Activated T-cell treated with anti-CD3 and anti-CD28 coated beads, Interleukin-2, amount 50 U/mL, for 72 hours (primary cell): ENCODE measurements at places on chromosomes 6 and 20. TPM values are rescaled to one million over a fixed set of nuclear protein-coding genes. Genes with fewer than 3 reads are reported as not detected.

DNA sequence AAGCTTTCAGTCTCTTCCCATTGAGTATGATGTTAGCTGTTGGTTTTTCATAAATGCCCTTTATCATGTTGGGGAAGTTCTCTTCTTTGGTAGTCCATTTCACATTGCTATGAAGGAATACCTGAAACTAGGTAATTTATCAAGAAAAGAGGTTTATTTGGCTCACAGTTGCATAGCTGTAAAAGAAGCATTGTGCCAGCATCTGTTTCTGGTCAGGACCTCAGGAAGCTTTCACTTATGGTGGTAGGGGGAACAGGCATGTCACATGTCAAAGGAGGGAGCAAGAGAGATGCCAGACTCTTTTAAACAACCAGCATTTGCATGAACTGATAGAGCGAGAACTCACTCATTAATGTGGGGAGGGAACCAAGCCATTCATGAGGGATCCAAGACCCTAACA, 48.0 kb upstream of the MAPK13 start:
- no peak overlapping the region for H3K4me3 ChIP-seq
- no peaks in the 10 kb centered on the region for H3K27me3 ChIP-seq
- H3K36me3 ChIP-seq: peaks cover 16% of the 10 kb centered on the region
- peaks cover 6% of the 10 kb centered on the region for H3K4me1 ChIP-seq
- no peak overlapping the region for H3K27ac ChIP-seq

The CLPSL2 gene
- total RNA-seq: not detected

The SMPDL3A gene
- 0.34 TPM for total RNA-seq

DNA sequence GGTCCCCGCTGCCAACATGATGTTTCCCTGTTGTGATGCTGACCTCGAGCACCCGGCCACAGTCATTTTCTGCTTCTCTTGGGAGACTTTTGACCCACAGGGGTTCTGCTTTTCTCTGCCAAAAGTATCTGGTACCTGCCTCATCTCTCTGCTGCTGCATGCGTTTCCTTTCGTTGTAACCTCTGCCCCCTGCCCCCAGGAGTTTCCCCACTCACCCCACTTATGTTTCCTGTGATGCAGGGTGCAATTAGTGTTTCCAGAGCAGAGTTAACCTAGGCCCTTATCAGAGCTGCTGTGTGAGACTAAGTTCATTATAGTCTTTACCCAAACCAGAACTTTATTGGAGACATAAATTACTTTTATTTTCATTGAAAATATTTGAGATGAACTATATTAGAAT, 65.2 kb upstream of the EDN3 start:
- no peaks in the 10 kb centered on the region for H3K27me3 ChIP-seq
- peak overlapping the region; percentile 38 for H3K27ac ChIP-seq
- peaks cover 6% of the 10 kb centered on the region for H3K4me1 ChIP-seq
- DNase-seq: no peak
- peaks cover 2% of the 10 kb centered on the region for H3K36me3 ChIP-seq

- peaks cover 19% of the 10 kb centered on the region for H3K27me3 ChIP-seq
- H3K36me3 ChIP-seq: no peaks in the 10 kb centered on the region
- H3K4me3 ChIP-seq: peak within 1 kb of the TSS; percentile 61
- DNase-seq: peak; percentile 44
- no peak within 1 kb of the TSS for H3K27ac ChIP-seq
Observed at GRCh38 chr20:63498960-63499337, at the start of gene EEF1A2. Gene EEF1A2, minus strand, starts transcription at chr20:63499083. Its CDS starts 1,320 bp downstream, at chr20:63497763.

- no peaks in the 10 kb centered on the region for H3K4me1 ChIP-seq
- no peak overlapping the region for H3K27ac ChIP-seq
- DNase-seq: no peak
- H3K36me3 ChIP-seq: no peaks in the 10 kb centered on the region
- H3K27me3 ChIP-seq: peaks cover 12% of the 10 kb centered on the region
Observed at GRCh38 chr20:43243672-43244269, 54.1 kb upstream of the PTPRT start.

GRCh38 chr20:48831718-48832404, 4.1 kb upstream of the PREX1 start:
- peaks cover 14% of the 10 kb centered on the region for H3K4me1 ChIP-seq
- no peak overlapping the region for H3K27ac ChIP-seq
- no peak overlapping the region for H3K4me3 ChIP-seq
- H3K36me3 ChIP-seq: peaks cover 2% of the 10 kb centered on the region

GRCh38 chr6:2958776-2959175, 12.6 kb downstream of the SERPINB6 start:
- no peaks in the 10 kb centered on the region for H3K36me3 ChIP-seq
- H3K4me3 ChIP-seq: no peak overlapping the region
- H3K27me3 ChIP-seq: no peaks in the 10 kb centered on the region
- no peak overlapping the region for H3K27ac ChIP-seq
- DNase-seq: no peak
- peaks cover 11% of the 10 kb centered on the region for H3K4me1 ChIP-seq

GRCh38 chr6:156687789-156688619, 89.2 kb upstream of the ARID1B start:
- H3K27me3 ChIP-seq: no peaks in the 10 kb centered on the region
- DNase-seq: no peak
- peak overlapping the region; percentile 79 for H3K4me3 ChIP-seq
- peaks cover 43% of the 10 kb centered on the region for H3K4me1 ChIP-seq
